Peyer's patch (tissue), 4 donors: ENCODE measurements at places on chromosomes 4 and X. TPM values are rescaled to one million over a fixed set of nuclear protein-coding genes. Genes with fewer than 3 reads are reported as not detected.

- peak overlapping the region; percentile 45 for H3K27ac ChIP-seq
- H3K4me1 ChIP-seq, result no peaks in the 10 kb centered on the region
- no peak for DNase-seq
- no peaks in the 10 kb centered on the region for H3K36me3 ChIP-seq
- H3K27me3 ChIP-seq, result no peaks in the 10 kb centered on the region
These were observed 166.8 kb downstream of the SHROOM3 start for GRCh38 chr4:76601791-76602190.

- no peaks in the 10 kb centered on the region for H3K36me3 ChIP-seq
- H3K27me3 ChIP-seq, result no peaks in the 10 kb centered on the region
- no peak overlapping the region for H3K4me3 ChIP-seq
- H3K4me1 ChIP-seq, result no peaks in the 10 kb centered on the region
- DNase-seq, result no peak
- no peak overlapping the region for H3K27ac ChIP-seq
These were observed 61.3 kb downstream of the HCCS start for GRCh38 chrX:11172415-11172814.

DNA sequence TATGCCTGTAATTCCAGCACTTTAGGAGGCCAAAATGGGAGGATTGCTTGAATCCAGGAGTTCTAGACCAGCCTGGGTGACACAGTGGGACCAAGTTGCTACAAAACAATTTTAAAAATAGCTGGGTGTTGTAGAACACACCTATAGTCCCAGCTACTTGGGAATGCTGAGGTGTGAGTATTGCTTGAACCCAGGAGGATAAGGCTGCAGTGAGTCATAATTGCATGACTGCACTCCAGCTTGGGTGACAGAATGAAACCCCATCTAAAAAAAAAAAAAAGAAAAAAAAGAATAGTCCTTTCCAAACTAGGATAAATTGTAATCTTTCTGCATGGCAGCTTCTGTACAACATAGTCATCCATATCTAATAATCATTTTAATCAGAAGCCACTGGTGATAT lies 270.1 kb upstream of the INTU start:
- H3K36me3 ChIP-seq, result no peaks in the 10 kb centered on the region
- no peak overlapping the region for H3K4me3 ChIP-seq
- no peaks in the 10 kb centered on the region for H3K4me1 ChIP-seq
- H3K27ac ChIP-seq, result no peak overlapping the region
- no peak for DNase-seq

DNA sequence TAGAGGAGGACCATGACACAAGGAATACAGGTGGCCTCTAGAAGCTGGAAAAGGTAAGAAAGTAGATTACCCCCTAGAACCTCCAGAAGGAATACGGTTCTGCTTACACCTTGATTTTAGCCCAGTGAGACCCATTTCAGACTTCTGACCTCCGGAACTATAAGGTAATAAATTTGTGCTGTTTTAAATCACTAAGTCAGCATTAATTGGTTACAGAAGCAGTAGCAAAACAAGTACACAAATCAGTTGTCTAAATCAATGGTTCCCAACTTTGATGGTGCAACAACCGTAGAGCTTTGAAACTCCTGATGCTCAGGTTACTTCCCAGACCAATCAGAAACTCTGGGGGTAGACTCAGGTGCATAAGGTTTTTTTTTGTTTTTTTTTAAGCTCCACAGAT lies 113.6 kb downstream of the RTL9 start:
- no peak overlapping the region for H3K27ac ChIP-seq
- no peak overlapping the region for H3K4me3 ChIP-seq
- DNase-seq, result no peak
- H3K4me1 ChIP-seq, result no peaks in the 10 kb centered on the region

- H3K27me3 ChIP-seq, result no peaks in the 10 kb centered on the region
- H3K4me1 ChIP-seq, result no peaks in the 10 kb centered on the region
- DNase-seq, result no peak
- peak overlapping the region; percentile 83 for H3K4me3 ChIP-seq
These were observed 797 bp downstream of the CD99L2 start for GRCh38 chrX:150897421-150898320.

- no peak overlapping the region for H3K4me3 ChIP-seq
- no peaks in the 10 kb centered on the region for H3K4me1 ChIP-seq
- DNase-seq, result no peak
- no peak overlapping the region for H3K27ac ChIP-seq
- H3K27me3 ChIP-seq, result no peaks in the 10 kb centered on the region
These were observed 393.8 kb downstream of the MAGEE1 start for GRCh38 chrX:76821276-76821675.

DNA sequence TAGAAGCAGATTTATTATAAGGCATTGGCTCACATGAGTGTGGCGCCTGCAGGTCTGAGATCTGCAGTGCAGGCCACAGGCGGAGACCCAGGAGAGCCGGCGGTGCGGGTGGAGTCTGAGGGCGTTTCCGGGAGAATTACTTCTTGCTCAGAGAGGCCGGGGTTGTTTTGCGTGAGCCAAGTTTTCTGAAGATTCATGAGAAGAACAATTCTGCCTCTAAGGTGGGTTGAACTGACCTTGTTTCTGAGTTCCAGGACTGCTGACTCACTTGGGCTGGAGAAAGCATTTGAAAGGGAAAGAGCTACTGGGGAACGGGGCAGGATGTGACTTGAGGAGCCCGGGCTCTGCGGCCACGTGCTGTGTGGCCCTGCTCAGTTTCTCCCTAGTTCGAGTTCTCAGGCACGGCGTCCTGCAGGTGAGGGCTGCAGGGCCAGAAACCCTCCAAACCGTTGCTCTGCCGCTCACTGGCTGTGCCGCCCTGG lies 36.7 kb upstream of the SORCS2 start:
- H3K4me1 ChIP-seq, result no peaks in the 10 kb centered on the region
- H3K36me3 ChIP-seq, result no peaks in the 10 kb centered on the region
- no peaks in the 10 kb centered on the region for H3K27me3 ChIP-seq
- no peak overlapping the region for H3K4me3 ChIP-seq

GRCh38 chrX:132426695-132427281 lies 62.0 kb downstream of the MBNL3 start:
- no peaks in the 10 kb centered on the region for H3K27me3 ChIP-seq
- H3K4me1 ChIP-seq, result no peaks in the 10 kb centered on the region
- H3K36me3 ChIP-seq, result no peaks in the 10 kb centered on the region
- no peak overlapping the region for H3K27ac ChIP-seq

DNA sequence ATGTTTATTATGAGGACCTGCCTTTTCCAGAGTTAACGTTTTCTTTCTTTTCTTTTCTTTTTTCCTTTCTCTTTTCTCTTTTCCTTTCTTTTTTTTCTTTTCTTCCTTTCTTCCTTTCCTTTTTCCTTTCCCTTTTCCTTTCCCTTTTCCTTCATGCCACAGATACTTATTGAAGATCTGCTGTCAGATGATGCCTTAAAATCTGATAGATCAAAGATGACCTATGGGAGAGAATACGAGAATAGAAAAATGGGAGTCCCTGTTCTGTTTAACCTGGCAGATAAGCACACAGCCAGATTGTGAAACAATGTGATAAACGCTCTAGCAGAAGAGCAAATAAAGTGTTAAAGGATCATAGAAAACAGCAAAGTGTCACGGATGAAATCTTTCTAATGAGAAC lies 38.9 kb downstream of the AFF1 start:
- no peaks in the 10 kb centered on the region for H3K4me1 ChIP-seq
- H3K4me3 ChIP-seq, result no peak overlapping the region
- no peak for DNase-seq
- no peaks in the 10 kb centered on the region for H3K36me3 ChIP-seq

- no peak overlapping the region for H3K4me3 ChIP-seq
- no peak overlapping the region for H3K27ac ChIP-seq
- no peak for DNase-seq
- no peaks in the 10 kb centered on the region for H3K4me1 ChIP-seq
- no peaks in the 10 kb centered on the region for H3K36me3 ChIP-seq
These were observed 72.4 kb upstream of the MSANTD1 start for GRCh38 chr4:3176367-3177229.

DNA sequence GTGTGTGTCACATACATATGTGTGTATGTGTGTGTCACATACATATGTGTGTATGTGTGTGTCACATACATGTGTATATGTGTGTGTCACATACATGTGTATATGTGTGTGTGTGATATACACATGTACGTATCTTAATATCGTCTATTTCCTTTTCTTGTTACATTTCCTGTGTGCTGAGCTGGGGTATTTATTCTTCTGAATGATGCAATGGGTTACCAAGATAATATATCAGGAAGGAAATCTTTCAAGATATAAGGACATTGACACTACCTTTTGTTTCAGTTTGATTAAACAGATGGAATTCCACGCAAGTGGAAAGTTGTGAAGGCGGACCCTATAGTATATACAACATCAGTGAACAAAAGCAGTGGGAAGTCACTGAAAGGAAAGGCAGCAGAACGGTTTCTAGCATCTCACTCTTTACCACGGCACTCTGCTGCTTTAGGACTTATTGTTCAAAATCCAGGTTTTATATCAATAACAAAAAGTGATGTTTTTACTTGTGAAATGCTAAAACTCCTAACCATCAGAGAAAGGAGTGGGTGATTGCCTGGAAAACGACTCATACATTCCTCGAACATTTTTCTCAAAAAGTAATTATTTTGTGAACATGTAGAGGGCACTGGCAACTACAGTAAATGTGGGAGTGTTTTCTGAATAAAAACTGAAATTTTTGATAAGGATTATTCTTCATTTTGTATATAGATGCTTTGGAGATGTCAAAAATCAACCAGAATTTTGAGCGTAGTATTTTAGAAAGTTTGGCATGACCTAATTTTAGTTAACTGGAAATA lies 43.1 kb upstream of the IL21 start:
- no peak overlapping the region for H3K4me3 ChIP-seq
- H3K4me1 ChIP-seq, result no peaks in the 10 kb centered on the region
- H3K36me3 ChIP-seq, result no peaks in the 10 kb centered on the region
- no peak for DNase-seq

DNA sequence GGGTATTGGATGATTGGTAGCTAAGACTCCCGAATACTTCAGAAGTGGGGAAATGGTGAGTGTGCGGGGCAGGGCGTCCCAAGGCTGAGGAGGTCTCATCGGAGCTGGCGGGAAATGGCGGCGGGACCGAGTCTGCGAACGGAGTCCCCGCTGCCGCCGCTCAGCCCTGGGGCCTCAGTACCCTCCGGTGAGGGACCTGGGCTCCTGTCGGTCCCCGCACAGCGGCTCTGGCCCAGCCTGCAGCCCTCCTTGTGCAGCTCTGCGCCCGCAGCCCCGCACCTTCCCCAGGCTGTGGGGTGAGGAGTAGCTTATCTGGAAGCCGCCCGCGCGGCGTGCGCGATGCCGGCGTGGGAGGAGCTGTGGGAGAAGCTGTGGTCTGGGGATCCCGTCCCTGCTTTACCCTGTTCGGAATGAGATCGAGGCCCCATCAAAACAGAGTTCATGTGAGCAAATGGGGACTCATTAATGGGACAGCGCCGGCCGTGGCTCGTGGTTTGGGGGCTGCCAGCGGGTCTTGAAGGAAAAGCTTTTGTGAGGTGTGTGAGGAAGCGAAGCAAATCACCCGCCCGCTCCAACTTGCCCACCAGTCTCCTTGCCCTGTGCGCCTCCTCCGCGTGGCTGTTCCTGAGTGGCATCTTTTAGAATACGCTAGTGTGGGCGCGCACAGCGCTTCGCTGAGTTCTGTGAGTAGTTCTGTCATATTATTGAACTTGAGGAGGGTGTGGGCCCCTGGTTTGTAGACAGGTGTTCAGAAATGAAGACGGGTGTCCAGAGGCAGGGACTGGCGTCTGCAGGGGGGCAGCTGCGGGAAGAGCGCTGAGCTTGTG lies 531 bp downstream of the ZNF141 start:
- no peaks in the 10 kb centered on the region for H3K27me3 ChIP-seq
- H3K27ac ChIP-seq, result peak overlapping the region; percentile 95
- peak overlapping the region; percentile 85 for H3K4me3 ChIP-seq

GRCh38 chrX:58025979-58026378 lies 115.7 kb upstream of the ZXDA start:
- H3K4me3 ChIP-seq, result no peak overlapping the region
- H3K36me3 ChIP-seq, result no peaks in the 10 kb centered on the region
- H3K4me1 ChIP-seq, result no peaks in the 10 kb centered on the region
- H3K27ac ChIP-seq, result no peak overlapping the region

DNA sequence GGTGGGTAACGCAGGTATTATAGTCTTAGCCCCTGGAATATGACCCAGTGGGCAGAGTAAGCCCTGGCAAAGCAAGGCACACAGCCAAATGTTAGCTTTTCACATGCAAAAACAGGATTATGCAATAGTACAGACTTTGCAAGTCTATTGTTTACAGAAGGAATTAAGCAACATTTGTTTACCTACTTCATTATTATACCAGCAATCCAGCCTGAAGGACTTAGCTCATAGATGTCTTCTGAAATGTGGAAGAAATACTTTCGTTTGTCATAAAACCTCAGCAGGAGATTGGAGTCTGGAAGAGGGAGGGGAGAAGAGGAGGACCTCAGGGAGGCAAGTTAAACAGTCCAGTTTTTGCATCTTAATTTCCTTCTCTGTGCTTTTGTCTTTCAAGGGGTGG lies 226.7 kb upstream of the CENPE start:
- no peak overlapping the region for H3K27ac ChIP-seq
- H3K36me3 ChIP-seq, result no peaks in the 10 kb centered on the region
- H3K4me1 ChIP-seq, result no peaks in the 10 kb centered on the region
- no peak for DNase-seq
- H3K4me3 ChIP-seq, result no peak overlapping the region

GRCh38 chr4:79759793-79760192 lies 313.2 kb downstream of the ANTXR2 start:
- no peak for DNase-seq
- no peaks in the 10 kb centered on the region for H3K27me3 ChIP-seq
- H3K4me3 ChIP-seq, result no peak overlapping the region

- no peak for DNase-seq
- no peaks in the 10 kb centered on the region for H3K27me3 ChIP-seq
- H3K36me3 ChIP-seq, result no peaks in the 10 kb centered on the region
- no peak overlapping the region for H3K4me3 ChIP-seq
- H3K27ac ChIP-seq, result no peak overlapping the region
These were observed 102.0 kb downstream of the RTL5 start for GRCh38 chrX:72029483-72030411.

DNA sequence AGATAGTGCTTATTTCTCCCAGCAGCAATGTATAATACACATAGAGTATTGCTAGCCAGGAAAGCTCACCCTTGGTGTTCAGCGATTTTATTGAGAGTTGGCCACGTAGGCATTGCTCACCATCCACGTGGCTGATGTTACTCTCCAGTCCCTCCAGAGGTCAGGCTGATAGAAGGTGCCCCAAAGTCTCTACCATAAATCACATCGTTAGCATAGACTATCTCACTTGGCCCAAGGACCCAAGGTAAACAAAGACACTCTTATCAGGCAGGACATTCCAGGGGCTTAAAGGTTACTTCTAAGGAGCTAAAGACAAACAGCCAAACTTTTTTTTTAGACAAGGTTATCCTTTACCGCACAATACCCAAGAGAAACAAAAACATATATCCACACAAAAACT lies 30.3 kb upstream of the RGN start:
- H3K4me3 ChIP-seq, result no peak overlapping the region
- H3K27ac ChIP-seq, result no peak overlapping the region
- H3K36me3 ChIP-seq, result no peaks in the 10 kb centered on the region
- no peaks in the 10 kb centered on the region for H3K4me1 ChIP-seq
- no peak for DNase-seq

DNA sequence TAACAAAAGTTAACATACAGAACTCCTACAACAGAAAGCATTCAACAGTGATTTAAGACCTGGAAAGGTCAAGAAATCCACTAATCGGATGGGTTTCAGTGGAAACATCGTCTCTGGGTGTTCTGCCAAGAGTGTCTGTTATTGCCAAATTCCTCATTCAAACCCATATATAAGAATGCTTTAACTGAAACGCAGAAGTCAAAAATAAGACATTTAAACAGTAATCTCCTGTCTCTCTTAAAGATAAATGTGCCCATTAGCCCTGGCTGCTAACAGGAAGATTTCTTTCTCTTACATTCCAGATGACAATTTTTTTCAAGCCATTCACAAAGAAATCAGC lies 31.5 kb downstream of the DCTD start:
- no peak for DNase-seq
- no peaks in the 10 kb centered on the region for H3K4me1 ChIP-seq
- H3K36me3 ChIP-seq, result no peaks in the 10 kb centered on the region
- no peak overlapping the region for H3K27ac ChIP-seq

FGF5 gene
- total RNA-seq, result not detected

GLRA3 gene
- total RNA-seq, result not detected

GSX2 gene
- total RNA-seq, result not detected
